ENCODE measurements at places on chromosomes 7 and 10.

DNA sequence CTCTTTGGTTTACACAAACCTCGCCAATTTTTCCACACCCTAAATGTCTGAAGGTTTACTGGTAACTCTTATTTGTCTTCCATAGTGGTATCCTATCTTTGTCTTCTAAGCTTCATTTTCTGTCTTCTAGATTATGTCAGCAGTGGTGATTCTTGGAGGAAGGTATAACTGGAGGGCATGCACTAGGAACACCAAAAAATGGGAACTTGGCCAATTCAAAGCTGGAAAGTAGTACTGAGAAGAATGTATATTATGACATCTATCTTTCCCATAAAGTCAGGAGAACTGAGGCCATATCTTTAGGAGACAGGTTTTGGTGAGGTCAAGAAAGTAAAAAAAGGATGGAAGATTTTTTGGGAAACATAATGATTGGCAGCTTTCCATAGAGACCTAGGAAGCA, 113.3 kb downstream of the CPEB3 start:
- no peak for DNase-seq

DNA sequence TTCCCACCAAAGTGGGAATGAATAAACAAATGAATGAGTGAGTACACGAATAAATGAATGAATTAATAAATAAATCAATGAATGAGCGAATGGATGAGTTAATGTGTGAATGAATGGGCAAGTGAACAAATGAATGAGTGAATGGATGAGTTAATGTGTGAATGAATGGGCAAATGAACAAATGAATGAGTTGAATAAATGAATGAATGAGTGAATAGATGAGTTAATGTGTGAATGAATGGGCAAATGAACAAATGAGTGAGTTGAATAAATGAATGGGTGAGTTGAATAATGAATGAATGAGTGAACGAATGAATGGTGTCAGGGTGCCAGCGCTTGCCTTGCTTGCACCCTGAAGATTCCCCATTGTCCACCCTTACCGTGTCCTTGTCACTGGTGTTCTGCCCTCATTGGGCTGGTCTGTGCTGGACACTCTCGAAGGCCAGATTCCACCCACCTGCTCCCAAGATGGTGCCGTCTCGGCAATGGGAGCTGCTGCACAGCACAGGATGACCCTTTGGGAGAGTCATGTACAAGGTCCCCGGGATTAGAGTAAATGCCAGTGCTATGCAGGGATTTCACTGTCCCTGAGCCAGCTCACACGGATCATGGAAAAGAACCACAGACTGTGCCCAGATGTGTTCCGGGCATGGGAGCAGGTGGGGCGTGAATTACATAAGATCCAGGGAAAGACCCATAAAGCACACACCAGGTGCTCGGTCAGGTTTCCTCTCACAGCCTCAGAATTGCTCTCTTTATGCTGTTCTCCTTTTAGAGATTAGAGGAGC, 83.2 kb downstream of the CAMK1D start:
- no peak for DNase-seq

DNA sequence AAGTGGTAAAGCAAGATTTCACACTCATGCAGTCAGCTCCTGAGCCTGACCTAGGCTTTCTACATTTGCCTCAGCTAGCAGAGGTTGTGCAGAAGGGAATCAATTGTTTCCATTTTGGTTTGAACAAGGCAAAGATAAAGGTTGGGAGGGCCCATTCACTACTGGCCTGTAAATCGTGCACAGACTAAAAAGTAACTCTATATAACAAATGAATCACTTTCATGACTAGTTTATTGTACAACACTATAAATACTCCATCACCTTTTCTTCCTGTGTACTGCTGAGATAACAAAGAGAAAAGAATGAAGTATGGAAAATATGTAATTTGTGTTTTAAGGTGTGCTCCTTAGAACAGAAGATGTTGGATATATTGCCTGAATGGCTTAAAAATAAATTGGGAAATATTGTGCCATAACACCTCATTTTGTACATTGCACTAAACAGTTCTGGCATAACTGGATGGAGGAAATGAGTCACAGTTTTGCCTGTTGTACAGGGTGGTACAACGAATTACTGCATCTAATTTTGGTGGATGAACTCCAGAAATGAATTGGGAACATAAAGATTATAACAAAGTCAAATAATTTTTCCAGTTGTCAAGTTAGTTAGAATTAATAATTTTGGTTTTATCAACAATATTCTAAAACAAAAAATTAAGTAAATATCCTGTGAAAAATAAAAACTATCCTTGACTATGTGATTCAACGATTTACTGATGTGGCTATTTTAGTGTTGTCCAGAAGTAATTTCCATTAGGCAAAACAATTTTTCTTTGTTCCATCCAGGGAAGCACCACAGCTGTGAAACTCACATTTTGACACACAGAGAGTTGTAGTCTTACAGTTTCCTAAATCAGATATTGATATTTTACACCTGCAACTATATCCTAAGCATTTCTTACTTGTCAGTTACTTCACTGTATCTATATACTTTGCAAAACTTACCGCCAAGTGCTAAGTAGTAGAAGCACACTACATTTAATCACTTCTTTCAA, 18.0 kb downstream of the SEMA3C start:
- DNase-seq: no peak

DNA sequence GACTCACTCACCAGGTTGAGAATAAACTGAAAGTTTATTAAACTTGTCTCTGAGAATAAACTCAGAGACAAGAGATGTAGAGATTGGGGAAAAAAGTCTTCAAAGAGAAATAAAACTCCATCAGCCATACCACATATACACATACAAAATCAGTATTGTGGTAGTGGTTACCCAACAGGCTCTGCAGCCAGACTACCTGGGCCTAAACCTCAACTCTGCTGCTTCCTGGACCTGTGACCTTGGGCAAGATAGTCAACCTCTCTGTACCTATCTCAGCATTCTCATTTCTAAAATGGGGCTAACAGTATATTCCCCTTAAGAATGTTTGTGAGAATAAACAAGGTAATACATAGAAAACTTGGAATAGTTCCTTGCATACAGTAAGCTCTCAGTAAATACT, 15.3 kb downstream of the TPK1 start:
- DNase-seq: no peak

DNA sequence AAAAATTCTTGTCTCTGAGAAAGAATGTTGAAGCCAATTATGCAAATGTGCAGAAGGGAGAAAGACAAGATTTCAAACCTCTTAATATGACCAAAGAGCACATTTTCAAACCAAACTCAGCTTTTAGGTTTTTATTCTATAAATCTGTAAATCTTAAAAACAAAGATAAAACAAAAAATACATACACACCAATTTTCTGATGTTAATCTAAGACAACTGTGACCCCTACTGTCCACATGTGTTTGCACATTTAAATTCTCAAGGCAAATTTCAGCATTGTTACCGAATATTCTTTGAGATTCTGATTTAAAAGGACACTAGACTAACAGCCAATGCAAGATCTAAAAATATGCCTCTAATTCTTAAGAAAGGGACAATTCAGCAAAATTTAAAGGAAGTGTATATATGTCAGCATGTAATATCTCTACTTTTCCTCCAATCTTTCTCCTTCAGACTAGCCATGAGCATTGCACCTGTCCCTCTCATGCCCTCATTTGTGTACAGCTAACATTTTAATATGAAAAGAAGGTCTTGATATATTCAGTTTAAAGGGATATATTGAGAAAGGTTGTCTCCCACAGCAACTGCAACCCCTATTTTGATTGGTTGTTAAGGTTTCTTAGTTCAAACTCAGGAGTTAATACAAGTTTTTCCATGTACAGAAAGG, 417.9 kb downstream of the IPMK start:
- no peak for DNase-seq

- DNase-seq: no peak
Observed at GRCh38 chr7:139913021-139913844, 84.2 kb downstream of the TBXAS1 start.

- no peak for DNase-seq
Observed at GRCh38 chr7:44887293-44887692, 2.0 kb upstream of the PURB start.

DNA sequence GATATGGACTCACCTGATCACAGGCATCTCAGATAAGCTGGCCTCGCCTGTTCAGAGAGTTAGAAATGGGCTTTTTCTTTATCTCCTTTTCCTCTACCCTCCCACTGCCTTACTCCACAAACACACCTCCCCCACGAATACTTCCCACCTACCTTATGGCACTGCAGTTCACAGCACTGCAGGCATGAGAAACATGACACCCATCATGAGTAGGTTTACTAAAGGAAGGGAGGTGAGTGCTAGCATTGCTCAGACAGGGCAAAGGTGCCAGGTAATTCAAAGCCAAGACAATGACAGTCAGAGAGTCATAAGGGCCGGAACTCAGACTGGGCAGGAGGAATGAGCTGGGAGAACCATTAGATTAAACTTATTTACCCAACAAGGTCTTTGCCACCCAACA, 220.6 kb downstream of the FAM107B start:
- no peak for DNase-seq

- DNase-seq: no peak
Observed at GRCh38 chr7:139131-139530, 53.2 kb upstream of the FAM20C start.

GRCh38 chr10:1203216-1203615, 147.0 kb downstream of the WDR37 start:
- no peak for DNase-seq

GRCh38 chr7:129388333-129389098, 45.7 kb upstream of the STRIP2 start:
- DNase-seq: no peak

- no peak for DNase-seq
Observed at GRCh38 chr7:7798510-7798909, 80.1 kb upstream of the RPA3 start.

DNA sequence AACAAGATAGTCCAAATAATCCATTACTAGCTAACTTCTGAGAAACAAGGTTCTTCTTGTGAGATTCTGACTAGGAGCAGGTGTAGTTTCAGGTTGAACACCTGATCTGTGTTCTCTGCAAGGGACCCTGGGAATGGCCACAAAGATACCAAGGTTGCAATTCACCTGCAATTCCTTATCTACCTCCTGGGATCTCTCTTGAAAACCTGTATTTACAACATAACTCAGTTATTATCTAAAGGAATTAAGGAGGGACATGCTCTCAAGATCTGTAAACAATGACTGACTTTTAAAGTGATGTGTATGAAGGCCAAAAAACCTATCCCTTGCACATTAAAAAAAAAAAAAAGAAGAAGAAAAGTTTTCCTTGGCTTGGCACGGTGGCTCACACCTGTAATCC, 54.8 kb downstream of the ABLIM1 start:
- DNase-seq: no peak

- no peak for DNase-seq
Observed at GRCh38 chr10:27713941-27714340, 31.7 kb downstream of the MKX start.

DNA sequence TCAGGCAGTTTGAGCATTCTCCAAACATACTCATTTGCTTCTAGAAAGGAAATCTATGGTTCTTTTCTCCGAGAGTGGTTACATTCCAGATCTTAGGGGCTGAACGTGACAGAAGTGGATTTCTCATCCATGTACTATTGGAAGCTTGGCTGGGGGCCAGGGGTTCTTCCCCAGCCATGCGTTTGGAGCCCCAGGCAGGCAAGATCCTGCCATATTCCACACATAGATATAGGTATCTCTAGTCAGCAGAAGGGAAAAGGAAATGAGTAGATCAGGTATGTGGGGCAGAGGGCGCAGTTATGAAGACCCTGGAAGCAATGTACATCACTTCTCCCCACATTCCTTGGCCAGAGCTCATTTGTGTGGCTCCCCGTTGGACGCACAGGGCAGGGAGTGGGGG, 299.8 kb downstream of the CCDC3 start:
- DNase-seq: no peak

- no peak for DNase-seq
Observed at GRCh38 chr7:30751696-30752273, at the start of gene INMT. Gene INMT, plus strand, starts transcription at chr7:30752135. Its CDS starts 16 bp downstream, at chr7:30752151.

- DNase-seq: no peak
Observed at GRCh38 chr7:157552295-157552993, 215.6 kb downstream of the DNAJB6 start.

- no peak for DNase-seq
Observed at GRCh38 chr10:53256623-53257022, 484.0 kb upstream of the MBL2 start.

DNA sequence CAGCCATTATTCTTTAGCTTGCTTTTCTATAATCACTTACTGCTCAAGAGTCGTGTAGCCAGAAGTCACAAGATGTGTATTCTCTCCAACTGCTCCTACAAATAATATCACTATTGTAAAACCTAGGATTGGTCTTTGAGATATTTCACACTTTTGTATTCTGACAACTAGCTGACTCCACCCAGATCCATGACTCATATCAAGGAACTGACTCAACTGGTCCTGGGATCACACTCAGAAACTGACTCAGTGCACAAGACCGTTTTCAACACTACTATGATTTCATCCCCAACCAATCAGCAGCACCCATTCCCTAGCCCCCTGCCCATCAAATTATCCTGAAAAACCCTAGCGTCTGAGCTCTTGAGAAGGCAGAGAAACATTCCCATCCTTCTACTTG, 56.5 kb upstream of the ORC5 start:
- DNase-seq: no peak

DNA sequence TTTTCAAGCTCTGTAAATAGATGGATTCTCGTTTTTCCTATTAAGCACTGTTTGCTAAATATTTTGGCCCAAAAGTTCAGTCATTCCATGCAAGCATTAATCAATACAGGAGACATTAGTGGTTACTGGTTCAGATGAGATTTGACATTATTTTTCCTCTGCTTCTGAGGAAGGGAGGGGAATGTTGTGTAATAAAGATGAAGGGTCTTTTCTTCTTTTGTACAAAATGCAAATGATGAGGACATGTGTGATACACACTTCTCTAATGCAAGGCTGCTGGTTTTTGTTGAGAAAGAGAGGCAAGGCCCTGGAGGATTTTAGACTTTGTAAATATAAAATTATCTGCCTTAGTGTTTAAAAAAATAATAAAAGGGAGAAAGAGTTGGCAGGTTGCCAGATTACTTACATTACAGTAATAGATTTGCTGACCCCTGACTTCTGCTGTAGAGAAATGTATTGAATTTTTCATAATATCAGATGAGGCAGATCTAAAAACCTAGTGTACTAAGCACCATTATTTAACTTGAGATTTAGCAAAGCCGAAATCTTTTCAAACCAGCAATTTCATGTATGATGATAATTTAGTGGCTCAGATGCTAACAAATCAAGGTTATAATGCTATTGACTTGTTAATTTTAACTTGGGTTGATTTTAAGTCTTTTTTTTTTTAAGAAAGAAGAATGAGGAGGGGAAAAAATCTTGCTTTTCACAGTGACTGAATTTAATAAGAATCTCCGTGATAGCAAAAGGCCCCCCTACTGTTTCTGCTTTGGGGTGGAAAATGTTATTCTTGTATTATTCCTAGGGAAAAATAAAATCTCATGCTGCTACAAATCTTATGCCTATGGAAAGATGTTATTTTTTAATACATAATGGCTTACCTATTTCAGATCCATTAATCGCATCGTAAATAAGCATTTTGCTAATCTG, 180.1 kb downstream of the ARID5B start:
- DNase-seq: no peak
